ENCODE measurements at places on chromosomes 12 and 14. TPM values are rescaled to one million over a fixed set of nuclear protein-coding genes. Genes with fewer than 3 reads are reported as not detected.

Gene CLEC6A
- not detected for total RNA-seq

Gene TAS2R31
- 1.1 TPM for total RNA-seq

Gene TBX5
- not detected for total RNA-seq

Gene TBX3
- total RNA-seq, result not detected

Gene PMEL
- total RNA-seq, result 1.2 TPM

Gene RFX4
- total RNA-seq, result not detected

Gene BCL2L2
- total RNA-seq, result 0.60 TPM

- no peaks in the 10 kb centered on the region for H3K36me3 ChIP-seq
- DNase-seq, result no peak
- no peaks in the 10 kb centered on the region for H3K4me1 ChIP-seq
- H3K27ac ChIP-seq, result no peak overlapping the region
- H3K27me3 ChIP-seq, result no peaks in the 10 kb centered on the region
- no peak overlapping the region for H3K4me3 ChIP-seq
Measured at GRCh38 chr12:61384511-61384910, 875.7 kb upstream of the USP15 start.

DNA sequence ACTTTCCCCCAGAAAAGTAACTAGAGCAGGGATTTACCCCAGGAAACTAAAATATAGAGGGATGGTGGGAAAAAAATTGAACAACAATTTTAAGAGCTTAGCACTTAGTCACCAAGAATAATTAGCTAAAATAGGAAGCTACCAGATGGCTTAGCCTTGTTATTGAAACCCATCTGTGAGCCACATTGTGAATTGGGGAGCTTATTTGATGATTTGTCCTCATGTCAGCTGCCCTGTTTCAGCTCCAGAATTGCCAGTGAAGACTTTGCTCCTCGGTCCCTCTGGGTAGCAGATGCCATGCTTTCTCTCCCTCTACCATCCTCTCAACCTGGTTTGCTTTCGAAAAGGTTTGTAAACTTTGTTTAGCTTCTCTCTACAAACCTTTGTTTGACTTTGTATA lies 67.7 kb upstream of the PTHLH start:
- no peaks in the 10 kb centered on the region for H3K27me3 ChIP-seq
- DNase-seq, result no peak
- no peak overlapping the region for H3K4me3 ChIP-seq
- no peaks in the 10 kb centered on the region for H3K36me3 ChIP-seq

GRCh38 chr14:88210426-88210825 lies 112.6 kb downstream of the KCNK10 start:
- H3K4me1 ChIP-seq, result no peaks in the 10 kb centered on the region
- peaks cover 16% of the 10 kb centered on the region for H3K27me3 ChIP-seq
- no peak overlapping the region for H3K27ac ChIP-seq
- H3K36me3 ChIP-seq, result no peaks in the 10 kb centered on the region
- no peak for DNase-seq
- H3K4me3 ChIP-seq, result no peak overlapping the region

DNA sequence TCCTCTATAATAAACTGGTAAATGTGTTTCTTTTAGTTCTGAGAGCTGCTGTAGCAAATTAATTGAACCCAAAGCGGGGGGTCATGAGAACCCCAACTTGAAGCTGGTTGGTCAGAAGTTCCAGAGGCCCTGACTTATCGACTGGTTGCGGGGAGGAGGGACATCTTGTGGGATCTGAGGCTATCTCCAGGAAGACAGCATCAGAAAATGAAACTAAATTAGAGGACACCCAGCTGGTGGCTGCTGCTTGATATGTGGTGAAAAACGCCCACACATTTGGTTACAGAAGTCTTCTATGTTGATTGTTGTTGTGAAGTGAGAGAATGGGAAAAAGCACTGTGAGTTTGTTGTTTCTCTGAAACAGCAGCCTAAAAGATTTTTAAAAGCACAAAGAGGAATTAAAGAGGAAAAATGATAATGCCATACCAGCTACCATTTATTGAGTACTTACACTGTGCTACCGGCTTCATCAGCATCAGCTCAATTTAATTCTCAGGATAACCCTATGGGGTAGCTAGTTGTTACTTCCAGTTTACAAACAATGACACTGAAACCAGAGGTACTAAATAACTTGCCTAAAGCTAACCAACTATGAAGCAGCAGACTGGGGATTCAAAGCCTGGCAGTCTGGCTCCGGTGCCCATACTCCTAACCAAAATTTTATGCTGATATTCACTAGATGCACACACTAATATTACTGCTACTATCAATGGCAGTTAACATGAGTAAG lies 24.3 kb downstream of the DDX24 start:
- peak; percentile 19 for DNase-seq
- H3K27me3 ChIP-seq, result no peaks in the 10 kb centered on the region
- peaks cover 43% of the 10 kb centered on the region for H3K4me1 ChIP-seq
- peak overlapping the region; percentile 83 for H3K27ac ChIP-seq
- no peak overlapping the region for H3K4me3 ChIP-seq

DNA sequence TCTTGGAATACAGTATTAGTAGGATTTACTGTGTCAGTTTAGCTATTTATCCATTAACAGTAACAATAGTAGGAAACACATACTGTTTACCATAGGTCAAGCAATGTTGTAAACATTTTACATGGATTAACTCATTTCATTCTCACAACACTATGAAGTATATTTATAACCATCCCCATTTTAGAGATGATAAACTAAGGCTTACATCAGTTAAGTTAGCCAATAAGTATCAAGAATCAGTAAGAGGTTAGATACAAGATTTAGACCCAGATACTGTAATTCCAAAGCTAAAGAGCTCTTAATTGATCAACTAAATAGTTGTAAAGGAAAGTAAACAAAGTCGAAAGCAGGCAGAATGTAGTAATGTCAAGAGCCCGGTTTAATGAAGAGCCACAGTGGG lies 1.1 kb downstream of the SYNJ2BP start:
- H3K36me3 ChIP-seq, result no peaks in the 10 kb centered on the region
- no peak for DNase-seq
- H3K4me3 ChIP-seq, result peak overlapping the region; percentile 71
- no peaks in the 10 kb centered on the region for H3K27me3 ChIP-seq
- peaks cover 34% of the 10 kb centered on the region for H3K4me1 ChIP-seq

- peaks cover 2% of the 10 kb centered on the region for H3K27me3 ChIP-seq
- no peaks in the 10 kb centered on the region for H3K4me1 ChIP-seq
- H3K27ac ChIP-seq, result no peak overlapping the region
Measured at GRCh38 chr14:66273261-66273832, 212.8 kb upstream of the CCDC196 start.

DNA sequence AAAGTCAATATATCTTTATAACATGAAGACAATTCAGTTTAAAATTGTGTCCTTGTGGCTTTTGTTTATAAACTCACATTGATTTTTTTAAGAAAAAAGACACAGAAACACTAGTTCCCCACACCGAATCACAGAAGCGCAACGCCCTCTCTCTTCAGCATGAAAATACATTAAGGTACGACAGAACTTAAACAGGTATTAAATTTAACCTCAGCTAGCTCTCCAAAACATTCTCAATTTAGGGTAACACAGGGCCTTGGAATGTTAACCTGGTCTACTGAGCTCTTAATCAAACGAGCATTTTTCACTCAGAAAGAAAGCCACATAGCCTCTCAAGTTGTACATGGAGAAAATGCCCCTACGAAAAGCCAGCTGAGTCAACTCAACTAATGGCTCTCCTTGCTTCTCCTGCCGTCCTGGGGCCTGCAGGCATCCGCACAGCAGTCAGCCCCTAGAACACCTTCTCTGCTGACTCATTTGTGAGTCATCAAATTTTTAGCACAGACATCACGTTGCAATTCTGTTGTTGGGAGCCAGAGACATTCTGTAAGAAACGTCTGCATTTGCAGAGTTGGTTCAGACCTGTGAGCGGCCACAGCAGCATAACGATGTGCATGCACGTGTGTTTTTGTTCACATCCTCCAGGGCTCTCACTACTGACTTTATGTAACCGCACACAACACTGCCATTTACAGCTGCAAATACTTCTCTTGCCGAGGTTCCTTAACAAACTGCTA lies 141.6 kb downstream of the ITPR2 start:
- no peaks in the 10 kb centered on the region for H3K4me1 ChIP-seq
- no peak overlapping the region for H3K4me3 ChIP-seq
- H3K27ac ChIP-seq, result no peak overlapping the region
- H3K27me3 ChIP-seq, result no peaks in the 10 kb centered on the region

DNA sequence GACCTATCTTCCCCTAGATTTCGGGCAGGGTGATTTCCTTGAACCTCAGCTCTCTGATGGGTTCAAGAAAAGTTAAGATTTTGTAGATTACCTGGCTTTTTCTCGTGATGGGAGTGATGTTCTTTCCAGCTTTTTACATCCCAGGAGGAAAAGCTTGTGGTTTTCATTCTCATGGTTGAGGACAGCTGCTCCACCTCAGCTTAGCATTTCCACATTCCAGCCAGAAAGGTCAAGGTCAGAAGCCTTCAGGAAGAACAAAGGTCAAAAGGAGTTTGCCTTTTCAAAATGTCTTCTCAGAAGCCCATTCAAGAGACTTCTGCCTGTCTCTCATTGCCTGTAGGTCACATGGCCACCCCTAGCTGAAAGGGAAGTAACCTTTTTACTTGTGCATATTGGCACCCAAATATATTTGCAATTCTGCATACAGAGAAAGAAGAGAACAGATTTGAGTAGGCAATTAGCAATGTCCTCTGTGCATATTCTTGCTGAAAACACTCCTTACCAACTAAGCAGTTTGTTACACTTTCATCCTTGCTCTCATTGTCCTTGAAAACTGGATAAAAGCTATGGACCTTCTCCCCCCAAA lies 6.6 kb upstream of the ADGRD1 start:
- H3K27ac ChIP-seq, result no peak overlapping the region
- H3K36me3 ChIP-seq, result peaks cover 7% of the 10 kb centered on the region
- H3K27me3 ChIP-seq, result peaks cover 19% of the 10 kb centered on the region
- no peak for DNase-seq
- H3K4me3 ChIP-seq, result no peak overlapping the region

DNA sequence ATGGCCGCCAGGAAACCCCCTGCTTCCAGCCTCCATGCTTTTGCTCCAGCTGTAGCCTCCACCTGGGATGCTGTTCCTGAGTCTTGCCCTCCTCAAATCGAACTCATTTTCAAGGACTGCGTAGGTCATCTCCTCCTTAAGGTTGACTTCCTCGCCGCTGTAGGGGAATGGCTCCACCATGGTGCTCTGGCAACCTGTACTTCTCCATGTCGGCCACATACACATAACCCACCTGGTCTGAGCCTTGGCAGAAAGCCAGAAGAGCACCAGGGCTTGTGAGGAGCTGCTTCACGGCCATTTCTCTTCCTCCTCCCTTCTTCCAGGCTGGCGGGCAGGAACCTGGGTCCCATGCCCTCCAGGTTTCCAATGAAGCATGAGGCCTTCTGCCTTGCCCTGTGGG lies 36.7 kb upstream of the BEGAIN start:
- no peaks in the 10 kb centered on the region for H3K4me1 ChIP-seq
- DNase-seq, result no peak
- H3K36me3 ChIP-seq, result no peaks in the 10 kb centered on the region

All from activated naive CD4-positive, alpha-beta T cell treated with anti-CD3 and anti-CD28 coated beads for 36 hours (primary cell).